Ovary (tissue), 10 donors: ENCODE measurements at places on chromosomes 2 and 18. TPM values are rescaled to one million over a fixed set of nuclear protein-coding genes. Genes with fewer than 3 reads are reported as not detected.

CRYGD gene
- total RNA-seq: 1.5 TPM

DNA sequence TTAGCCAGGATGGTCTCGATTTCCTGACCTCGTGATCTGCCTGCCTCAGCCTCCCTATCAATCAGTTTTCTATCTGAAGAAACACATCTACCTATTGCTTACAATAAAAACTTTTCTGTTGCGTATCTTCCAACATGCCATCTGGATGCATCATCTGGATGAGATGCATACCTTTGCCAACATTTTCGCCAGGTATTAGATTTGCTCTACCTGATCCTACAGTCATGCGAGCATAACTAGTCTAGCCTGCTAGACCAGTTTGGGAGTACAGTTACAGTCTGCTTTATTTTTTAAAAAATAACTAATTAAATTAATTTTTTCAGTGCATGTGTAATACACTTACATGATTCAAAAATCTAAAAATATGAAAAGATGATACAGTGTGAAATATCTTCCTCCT is 334.0 kb upstream of the MEX3C start:
- DNase-seq: no peak

DNA sequence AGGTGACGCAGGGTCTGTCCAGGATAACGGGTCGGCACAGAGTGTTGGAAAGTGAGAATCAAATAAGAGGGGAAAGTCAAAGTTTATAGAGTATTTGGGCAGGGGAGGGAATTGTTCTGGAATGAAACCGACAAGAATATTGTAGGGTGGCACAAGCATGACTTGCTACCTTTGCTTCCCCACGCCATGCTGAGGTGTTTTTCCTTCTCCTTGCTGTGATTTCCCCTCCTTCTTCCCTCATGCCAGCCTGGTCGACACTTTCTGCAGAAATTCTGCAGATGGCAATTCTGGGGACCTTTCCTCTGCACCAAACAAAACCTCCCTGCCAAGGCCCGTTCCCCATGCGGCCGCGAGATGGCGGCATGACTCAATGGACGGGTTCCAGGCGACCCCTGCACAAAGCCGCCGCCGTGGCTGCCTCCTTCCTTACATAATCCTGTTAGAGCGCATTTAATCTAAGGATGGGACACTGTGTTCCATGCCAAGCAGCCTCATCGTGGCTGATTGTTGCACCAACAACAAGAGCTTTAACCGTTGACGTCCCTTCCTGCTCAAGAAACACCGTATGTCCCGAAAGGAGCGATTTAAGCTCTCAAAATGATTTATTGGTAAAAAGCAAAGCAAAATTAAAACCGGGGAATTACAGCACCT is at the start of gene MRO:
Gene MRO (minus strand): TSS at position 289 of the 651 bp plus-strand sequence. CDS start 10,616 bp downstream, outside the sequence.
- DNase-seq: peak; percentile 82

DNA sequence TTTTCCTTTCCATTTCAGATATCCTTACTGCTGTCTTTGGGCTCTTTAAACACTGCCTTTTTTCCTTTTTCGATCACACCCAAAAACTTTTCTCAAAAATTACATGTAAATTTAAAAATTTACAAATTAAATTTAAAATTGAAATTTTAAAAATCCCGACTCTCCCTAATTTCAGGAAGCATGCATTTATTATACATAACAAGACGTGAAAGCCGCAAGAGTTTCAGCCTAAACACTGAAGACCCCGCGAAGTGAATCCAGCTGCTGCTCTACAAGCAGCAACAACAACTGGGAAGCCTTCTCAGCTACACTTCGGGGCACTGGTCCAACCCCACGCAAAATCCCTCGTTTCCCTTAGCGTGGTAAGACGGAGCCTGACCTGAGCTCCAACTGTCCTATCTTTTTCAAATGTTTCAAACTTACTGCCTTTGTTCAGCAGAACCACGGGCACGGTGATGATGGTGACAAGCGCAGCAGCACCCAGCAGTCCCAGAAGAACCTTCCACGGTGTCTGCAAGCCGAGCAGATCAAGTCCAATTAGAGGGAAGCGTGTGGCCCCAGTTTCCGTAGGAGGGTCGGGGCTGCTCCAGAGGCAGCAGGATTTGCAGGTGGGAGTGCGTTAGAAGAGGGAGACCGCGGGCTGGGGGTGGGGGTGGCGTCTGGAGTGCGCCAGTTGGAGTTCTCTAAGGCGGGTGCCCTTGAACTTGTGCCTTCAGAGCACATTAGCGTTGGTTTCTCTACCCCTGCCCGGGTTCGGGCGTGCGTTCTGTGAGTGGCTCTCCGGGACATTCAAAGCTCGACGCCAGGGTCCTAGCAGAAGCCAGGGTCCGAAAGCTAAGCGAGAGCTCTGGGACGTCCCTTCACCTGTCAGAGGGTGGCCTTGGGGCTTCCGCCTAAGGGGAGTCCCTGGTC is 783 bp downstream of the DPP4 start:
- DNase-seq: peak; percentile 43

GRCh38 chr2:239887604-239888003 is 137.5 kb downstream of the NDUFA10 start:
- DNase-seq: no peak

DNA sequence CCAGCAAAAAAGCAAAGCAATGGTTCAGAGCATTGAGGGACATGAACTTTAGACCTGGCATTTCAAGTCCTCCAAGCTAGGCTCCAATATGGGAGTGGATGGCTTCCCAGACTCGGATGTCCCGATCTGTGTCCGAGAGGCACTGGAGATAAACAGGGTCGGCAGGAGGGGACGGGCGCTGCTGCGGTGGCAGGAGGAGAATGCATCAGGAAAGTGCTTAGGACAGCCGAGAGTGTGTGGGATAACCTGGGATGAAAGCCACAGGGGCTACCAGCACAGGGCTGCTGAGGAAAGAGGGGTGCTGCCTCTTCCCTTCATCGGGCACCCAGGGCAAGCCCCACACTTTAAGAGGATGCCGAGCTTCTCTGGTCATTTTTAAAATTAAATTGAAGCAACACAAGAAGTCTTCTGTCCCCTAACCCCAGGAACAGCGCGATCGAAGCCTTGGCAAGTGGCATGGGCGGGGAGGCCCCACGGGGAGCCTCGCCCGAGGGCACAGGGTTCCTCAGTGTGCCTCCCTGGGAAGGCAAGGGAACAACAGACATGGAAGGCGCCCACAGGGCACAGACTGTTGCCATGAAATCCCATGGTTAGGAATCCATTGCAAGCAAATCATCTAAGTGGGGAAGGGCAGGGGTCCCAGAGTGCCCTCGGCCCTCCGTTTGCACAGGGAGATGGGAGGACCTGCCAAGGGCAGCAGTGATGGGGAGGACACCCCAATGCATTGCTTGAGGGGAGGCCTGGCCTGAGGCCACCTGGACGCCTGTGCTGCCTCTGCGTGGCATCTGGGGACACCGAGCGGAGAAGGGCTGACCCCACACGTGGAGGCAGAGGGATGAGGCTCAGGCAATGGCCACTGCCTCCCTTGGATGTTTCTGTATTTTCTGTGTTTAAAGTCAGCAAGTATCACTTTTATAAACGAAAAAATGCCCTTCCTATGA is 78.5 kb upstream of the GPC1 start:
- DNase-seq: no peak

GRCh38 chr2:29448096-29448688 is 333.0 kb downstream of the CLIP4 start:
- DNase-seq: no peak
